ENCODE measurements at places on chromosomes 3 and 15. TPM values are rescaled to one million over a fixed set of nuclear protein-coding genes. Genes with fewer than 3 reads are reported as not detected.
A peak's percentile ranks its signal among the peaks of the same experiment; 100 is the strongest.

- H3K4me1 ChIP-seq = peaks cover 31% of the 10 kb centered on the region
- DNase-seq = no peak
- H3K27ac ChIP-seq = no peak overlapping the region
- H3K36me3 ChIP-seq = peaks cover 6% of the 10 kb centered on the region
These were observed 20.3 kb upstream of the NRROS start for GRCh38 chr3:196619223-196619622.

DNA sequence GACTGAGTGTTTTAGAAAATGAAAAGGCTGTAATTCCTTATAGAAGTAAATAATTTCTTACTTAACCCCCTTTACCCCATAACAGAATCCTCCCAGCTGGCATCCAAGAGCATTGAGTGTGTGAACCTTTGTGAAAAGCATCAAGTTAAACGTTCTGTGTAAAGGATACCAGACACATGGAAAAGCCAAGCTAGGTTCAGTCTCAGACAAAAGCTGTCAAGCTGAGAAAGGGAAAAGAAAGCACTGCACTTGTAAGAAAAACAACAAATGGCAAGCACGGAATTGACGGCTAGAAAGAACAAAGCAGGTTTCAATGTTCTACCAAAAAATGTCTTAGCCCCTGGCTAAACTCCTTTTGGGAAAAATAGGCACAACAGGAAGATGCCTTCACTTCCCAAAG lies 176.5 kb downstream of the FHIT start:
- no peak overlapping the region for H3K4me3 ChIP-seq
- DNase-seq = no peak
- H3K4me1 ChIP-seq = no peaks in the 10 kb centered on the region
- H3K27me3 ChIP-seq = no peaks in the 10 kb centered on the region

SLC9C1 gene
- total RNA-seq = 0.28 TPM

FANCD2OS gene
- not detected for total RNA-seq

DNA sequence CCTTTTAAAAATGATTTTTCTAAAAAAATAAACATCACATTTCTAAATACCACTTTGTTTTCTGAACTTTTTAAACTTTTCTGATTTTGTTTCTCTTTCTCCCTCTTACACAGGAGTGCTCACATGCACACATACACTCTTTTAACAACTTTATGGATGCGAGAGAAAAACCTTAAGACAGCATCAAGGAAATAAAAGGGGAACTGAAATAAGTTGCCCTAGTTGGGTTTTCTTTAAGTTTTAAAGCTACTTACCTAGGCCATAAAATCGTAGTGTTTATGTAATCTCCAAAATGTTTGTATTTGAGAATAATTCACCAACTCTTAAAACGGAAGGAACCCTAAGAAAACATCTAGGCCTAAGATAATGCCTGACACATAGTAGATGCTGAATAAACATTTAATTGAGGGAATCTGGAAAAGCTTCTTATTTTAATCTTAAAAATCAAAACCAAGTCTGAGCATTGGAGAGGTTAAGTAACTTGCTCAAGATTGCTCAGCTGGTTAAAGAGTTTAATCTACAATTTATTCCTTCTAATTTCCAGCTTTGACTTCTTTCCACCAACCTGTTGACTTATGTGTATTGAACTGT lies 1.2 kb upstream of the BBX start:
- peaks cover 9% of the 10 kb centered on the region for H3K27me3 ChIP-seq
- no peak overlapping the region for H3K27ac ChIP-seq
- H3K36me3 ChIP-seq = peaks cover 1% of the 10 kb centered on the region
- DNase-seq = no peak
- no peak overlapping the region for H3K4me3 ChIP-seq

SERINC4 gene
- 0.20 TPM for total RNA-seq

- peaks cover 9% of the 10 kb centered on the region for H3K4me1 ChIP-seq
- H3K36me3 ChIP-seq = peaks cover 16% of the 10 kb centered on the region
- DNase-seq = no peak
- no peak overlapping the region for H3K27ac ChIP-seq
- no peak overlapping the region for H3K4me3 ChIP-seq
- no peaks in the 10 kb centered on the region for H3K27me3 ChIP-seq
These were observed 137.7 kb downstream of the FNDC3B start for GRCh38 chr3:172177046-172177445.

- no peak overlapping the region for H3K27ac ChIP-seq
- no peaks in the 10 kb centered on the region for H3K4me1 ChIP-seq
- H3K27me3 ChIP-seq = no peaks in the 10 kb centered on the region
- H3K36me3 ChIP-seq = no peaks in the 10 kb centered on the region
- DNase-seq = no peak
- H3K4me3 ChIP-seq = no peak overlapping the region
These were observed 248.0 kb upstream of the LYSMD4 start for GRCh38 chr15:99981191-99981647.

DNA sequence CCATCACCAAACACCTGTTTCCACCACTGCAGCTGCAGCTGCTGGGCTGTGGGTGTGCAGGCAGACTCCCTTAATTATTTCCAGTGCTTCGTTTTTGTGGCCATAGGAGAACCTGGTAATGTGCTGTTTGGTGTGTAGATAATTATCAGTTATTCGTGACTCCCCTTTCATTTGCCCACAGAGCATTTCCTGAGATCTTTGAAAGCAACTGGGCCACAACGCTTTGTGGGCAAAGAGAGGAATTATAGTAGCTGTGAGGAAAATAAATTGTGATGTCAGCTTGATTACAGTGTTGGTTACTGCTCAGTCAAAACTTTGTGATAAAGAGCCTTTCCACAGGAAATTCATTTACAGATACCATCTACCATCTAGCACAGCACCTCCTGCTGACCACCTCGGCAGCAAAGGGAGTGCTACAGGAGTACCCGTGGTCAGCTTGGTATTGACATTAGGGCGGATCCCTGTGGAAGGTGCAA lies 193.3 kb upstream of the SLCO3A1 start:
- no peak for DNase-seq
- peaks cover 38% of the 10 kb centered on the region for H3K27me3 ChIP-seq

GRCh38 chr3:10335871-10336622 lies 15.1 kb upstream of the SEC13 start:
- no peak overlapping the region for H3K4me3 ChIP-seq
- no peak for DNase-seq
- H3K4me1 ChIP-seq = peaks cover 30% of the 10 kb centered on the region

GRCh38 chr3:104472221-104472620 lies 894.5 kb upstream of the ALCAM start:
- H3K36me3 ChIP-seq = no peaks in the 10 kb centered on the region
- no peaks in the 10 kb centered on the region for H3K27me3 ChIP-seq
- H3K27ac ChIP-seq = no peak overlapping the region
- DNase-seq = no peak
- H3K4me3 ChIP-seq = no peak overlapping the region
- no peaks in the 10 kb centered on the region for H3K4me1 ChIP-seq

- DNase-seq = peak; percentile 11
- no peak overlapping the region for H3K27ac ChIP-seq
- no peak overlapping the region for H3K4me3 ChIP-seq
- no peaks in the 10 kb centered on the region for H3K36me3 ChIP-seq
- H3K4me1 ChIP-seq = no peaks in the 10 kb centered on the region
- peaks cover 3% of the 10 kb centered on the region for H3K27me3 ChIP-seq
These were observed 36.5 kb downstream of the GOLGA6L10 start for GRCh38 chr15:82312586-82313349.

AHSG gene
- not detected for total RNA-seq

DNA sequence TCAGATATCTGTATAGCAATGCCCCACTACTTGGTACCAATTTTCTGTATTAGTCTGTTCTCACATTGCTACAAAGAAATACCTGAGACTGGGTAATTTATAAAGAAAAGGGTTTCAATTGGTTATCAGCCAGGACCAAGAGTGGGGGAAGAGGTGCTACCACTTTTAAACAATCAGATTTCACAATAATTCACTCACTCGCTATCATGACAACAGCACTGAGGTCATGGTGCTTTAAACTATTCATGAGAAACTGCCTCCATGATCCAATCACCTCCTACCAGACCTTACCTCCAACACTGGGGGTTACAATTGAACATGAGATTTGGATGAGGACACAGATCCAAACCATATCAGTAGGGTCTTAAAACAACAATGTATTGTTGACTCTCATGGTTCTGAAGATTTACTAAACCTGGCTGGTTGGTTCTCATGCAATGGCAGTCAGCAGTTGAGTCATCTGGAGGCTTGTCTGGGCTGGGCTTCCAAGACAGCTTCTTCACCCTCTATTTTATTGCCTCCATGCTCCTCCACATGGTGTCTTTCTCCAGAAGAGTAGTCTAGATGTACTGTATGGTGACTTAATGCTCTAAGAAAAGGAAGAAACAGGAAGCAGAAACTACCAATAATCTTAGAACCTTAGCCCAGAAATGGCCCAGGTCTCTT lies 21.2 kb upstream of the TM4SF4 start:
- no peak overlapping the region for H3K4me3 ChIP-seq
- DNase-seq = no peak
- H3K27me3 ChIP-seq = peaks cover 23% of the 10 kb centered on the region
- peaks cover 2% of the 10 kb centered on the region for H3K4me1 ChIP-seq
- no peak overlapping the region for H3K27ac ChIP-seq
- H3K36me3 ChIP-seq = peaks cover 3% of the 10 kb centered on the region

- H3K27ac ChIP-seq = no peak overlapping the region
- no peaks in the 10 kb centered on the region for H3K36me3 ChIP-seq
- H3K4me3 ChIP-seq = no peak overlapping the region
- H3K4me1 ChIP-seq = peaks cover 3% of the 10 kb centered on the region
- H3K27me3 ChIP-seq = peaks cover 37% of the 10 kb centered on the region
These were observed 34.4 kb downstream of the FSIP1 start for GRCh38 chr15:39748276-39748675.

- peaks cover 25% of the 10 kb centered on the region for H3K36me3 ChIP-seq
- H3K4me3 ChIP-seq = no peak overlapping the region
- peaks cover 31% of the 10 kb centered on the region for H3K4me1 ChIP-seq
These were observed 18.4 kb downstream of the SENP5 start for GRCh38 chr3:196886144-196886543.

DNA sequence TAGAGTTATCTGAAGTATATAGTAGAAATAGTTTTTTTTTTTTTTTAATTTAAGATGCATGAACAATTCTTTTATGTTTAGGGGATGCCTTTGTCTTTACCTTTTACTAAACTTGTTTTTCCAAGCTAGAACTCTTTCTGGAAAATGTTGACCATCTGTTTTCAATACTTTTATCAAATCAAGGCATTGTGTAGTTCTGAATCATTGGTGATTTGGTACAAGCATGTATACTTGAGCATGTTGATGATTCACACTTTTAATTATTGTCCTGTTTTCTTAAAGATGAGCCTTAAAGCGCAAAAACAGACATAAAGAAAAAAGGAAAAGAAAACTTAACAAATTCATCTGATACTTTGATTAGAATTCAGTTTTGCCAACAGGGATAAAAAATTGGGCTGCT lies 28.3 kb downstream of the PDCD6IP start:
- no peak overlapping the region for H3K4me3 ChIP-seq
- no peak for DNase-seq
- H3K36me3 ChIP-seq = peaks cover 53% of the 10 kb centered on the region
- no peaks in the 10 kb centered on the region for H3K4me1 ChIP-seq
- H3K27ac ChIP-seq = no peak overlapping the region
- no peaks in the 10 kb centered on the region for H3K27me3 ChIP-seq

- no peak overlapping the region for H3K27ac ChIP-seq
- peaks cover 25% of the 10 kb centered on the region for H3K27me3 ChIP-seq
- peaks cover 2% of the 10 kb centered on the region for H3K4me1 ChIP-seq
These were observed 111.7 kb upstream of the SMAD3 start for GRCh38 chr15:66953523-66954229.

- no peaks in the 10 kb centered on the region for H3K27me3 ChIP-seq
- DNase-seq = no peak
- H3K27ac ChIP-seq = peak overlapping the region; percentile 96
- peaks cover 78% of the 10 kb centered on the region for H3K36me3 ChIP-seq
- peak overlapping the region; percentile 90 for H3K4me3 ChIP-seq
These were observed 25.8 kb downstream of the OXNAD1 start for GRCh38 chr3:16290827-16291196.

LRTM1 gene
- total RNA-seq = not detected

ITPKA gene
- not detected for total RNA-seq

LOXL1 gene
- 8.6 TPM for total RNA-seq

TRAT1 gene
- total RNA-seq = 62.4 TPM

GRCh38 chr3:72004749-72005292 lies 219.9 kb upstream of the PROK2 start:
- H3K4me3 ChIP-seq = no peak overlapping the region
- H3K27me3 ChIP-seq = no peaks in the 10 kb centered on the region

ARID3B gene
- total RNA-seq = 56.0 TPM

CNOT10 gene
- 55.4 TPM for total RNA-seq

GRCh38 chr3:186181901-186182300 lies 73.0 kb upstream of the ETV5 start:
- H3K27ac ChIP-seq = no peak overlapping the region
- peaks cover 27% of the 10 kb centered on the region for H3K4me1 ChIP-seq
- DNase-seq = no peak
